ENCODE measurements at places on chromosomes 1 and 21.

GRCh38 chr1:164630626-164631396 lies 71.8 kb downstream of the PBX1 start:
- DNase-seq: no peak

GRCh38 chr1:41109310-41110197 lies 88.0 kb upstream of the SLFNL1 start:
- no peak for DNase-seq

- no peak for DNase-seq
Observed at GRCh38 chr1:212749821-212750535, 41.6 kb downstream of the NSL1 start.

DNA sequence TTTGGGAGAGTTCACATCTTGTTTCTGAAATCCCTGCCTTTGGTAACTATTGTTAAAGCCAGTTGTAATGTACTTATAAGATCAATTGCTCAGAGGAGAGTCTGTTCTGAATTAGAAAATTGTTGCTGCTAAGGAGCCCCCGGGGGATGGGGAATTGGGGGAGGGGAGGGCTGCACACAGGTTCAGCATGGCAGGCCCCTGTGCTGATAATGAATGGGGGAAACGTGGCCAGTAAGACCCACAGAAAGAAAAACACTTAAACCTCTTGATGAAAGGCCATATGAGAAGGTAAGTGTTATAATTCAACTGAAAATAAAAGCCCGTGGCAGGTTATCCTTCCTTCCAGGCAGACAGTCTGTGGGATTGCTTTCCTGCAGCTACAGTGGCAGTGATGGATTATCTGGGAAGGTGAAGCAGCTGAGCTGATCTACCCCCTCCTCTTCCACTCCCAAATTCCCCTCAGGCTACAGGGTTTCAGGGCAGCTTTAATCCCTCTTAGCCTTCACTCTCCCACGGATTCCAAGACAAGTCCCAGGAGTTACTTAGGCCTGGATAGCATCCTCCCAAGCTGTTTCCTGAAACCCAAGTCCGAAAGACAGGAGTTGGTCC lies 398.8 kb downstream of the TBX15 start:
- no peak for DNase-seq

- no peak for DNase-seq
Observed at GRCh38 chr1:248140846-248141245, 4.1 kb upstream of the OR2M5 start.

GRCh38 chr1:167473761-167474160 lies 44.6 kb downstream of the CD247 start:
- peak; percentile 47 for DNase-seq

DNA sequence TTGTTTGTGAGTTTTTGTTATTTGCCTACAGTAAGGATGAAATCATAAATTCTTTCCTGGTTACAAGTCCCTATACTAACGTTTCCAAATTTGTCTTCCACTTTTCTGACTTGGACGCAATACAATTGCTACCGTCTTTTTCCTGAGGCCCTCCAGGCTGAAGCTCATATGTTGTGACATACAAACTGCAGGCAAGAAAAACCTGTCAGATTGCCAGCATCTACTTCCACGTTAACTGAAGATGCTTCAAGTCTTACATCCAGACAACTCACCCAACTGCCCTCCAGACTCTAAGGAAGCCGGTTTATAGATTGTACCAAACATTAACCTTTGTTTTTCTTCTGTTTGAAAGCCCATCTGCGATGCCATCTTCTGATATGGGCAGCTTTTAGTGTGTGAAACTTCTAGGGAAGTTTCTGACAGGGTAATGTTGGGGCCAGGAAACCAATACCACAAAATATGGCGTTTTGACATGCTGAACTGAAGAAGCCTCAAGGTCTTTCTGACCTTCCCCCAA lies 21.4 kb upstream of the RNF11 start:
- DNase-seq: no peak

- DNase-seq: no peak
Observed at GRCh38 chr1:185813401-185813979, 79.3 kb downstream of the HMCN1 start.

DNA sequence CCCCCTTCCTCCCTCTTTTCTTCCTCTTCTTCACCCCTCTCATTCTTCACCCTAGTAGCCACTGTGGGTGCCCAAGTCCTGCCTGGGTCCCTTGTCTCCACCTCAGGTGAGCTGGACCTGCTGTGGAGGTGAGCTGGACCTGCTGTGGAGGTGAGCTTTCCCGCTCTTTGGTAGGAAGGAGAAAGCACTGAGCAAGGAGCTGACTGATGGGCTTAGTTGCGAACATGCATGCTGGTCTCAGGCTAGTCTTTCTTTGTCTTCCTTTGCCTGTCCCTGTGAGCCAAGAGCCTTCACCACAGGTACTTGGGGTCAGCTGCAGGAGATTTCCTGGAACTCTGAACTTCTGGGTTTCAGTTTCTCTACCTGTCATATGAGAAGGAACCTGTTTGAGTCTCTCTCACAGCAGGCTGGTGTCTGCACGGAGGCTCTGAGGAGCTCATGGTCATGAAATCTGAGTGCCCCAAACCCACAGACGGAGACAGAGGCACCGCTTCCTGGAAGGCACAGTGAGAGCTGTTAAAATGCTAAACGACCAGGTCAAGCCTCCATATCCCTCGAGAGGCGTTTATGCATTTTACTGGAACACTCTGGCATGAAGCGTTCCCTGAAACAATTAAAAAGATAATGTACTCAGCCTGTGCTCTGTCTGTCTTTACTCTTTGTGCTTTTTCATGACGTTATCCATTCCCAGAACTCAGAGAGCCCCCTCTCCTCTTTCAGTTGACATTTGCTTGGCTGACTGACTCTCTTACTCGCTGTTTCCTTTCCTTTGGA lies 69.5 kb downstream of the RHOU start:
- peak; percentile 40 for DNase-seq

- DNase-seq: no peak
Observed at GRCh38 chr21:34668803-34669148, at the start of gene CLIC6. CLIC6 (plus strand) TSS chr21:34668994; CDS start chr21:34669389, 395 bp downstream.
